ENCODE measurements at places on chromosomes 7 and 10.

- no peak for DNase-seq
Observed at GRCh38 chr7:128271942-128272481, 30.9 kb downstream of the LEP start.

DNA sequence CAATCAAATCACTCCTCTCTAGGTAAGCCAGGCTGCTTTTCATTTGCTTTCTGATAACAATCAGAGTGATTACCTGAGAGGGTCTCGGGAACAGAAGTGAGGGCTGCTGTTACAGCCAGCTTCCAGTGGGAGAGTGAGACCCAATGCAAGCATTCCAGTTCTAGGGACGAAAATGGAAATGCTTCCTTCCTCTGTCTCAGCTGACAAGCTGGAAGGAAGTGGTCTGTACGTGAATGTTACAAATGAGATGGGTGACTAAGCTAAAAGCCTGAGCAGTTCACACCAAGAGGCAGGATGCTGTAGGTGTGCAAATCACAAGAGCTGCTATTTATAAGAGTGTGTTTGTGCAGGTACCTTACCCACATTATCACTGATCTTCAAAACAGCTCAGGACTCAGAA lies 772.4 kb downstream of the GRID1 start:
- DNase-seq: no peak

- DNase-seq: no peak
Observed at GRCh38 chr7:150855476-150856302, 3.4 kb downstream of the AOC1 start.

DNA sequence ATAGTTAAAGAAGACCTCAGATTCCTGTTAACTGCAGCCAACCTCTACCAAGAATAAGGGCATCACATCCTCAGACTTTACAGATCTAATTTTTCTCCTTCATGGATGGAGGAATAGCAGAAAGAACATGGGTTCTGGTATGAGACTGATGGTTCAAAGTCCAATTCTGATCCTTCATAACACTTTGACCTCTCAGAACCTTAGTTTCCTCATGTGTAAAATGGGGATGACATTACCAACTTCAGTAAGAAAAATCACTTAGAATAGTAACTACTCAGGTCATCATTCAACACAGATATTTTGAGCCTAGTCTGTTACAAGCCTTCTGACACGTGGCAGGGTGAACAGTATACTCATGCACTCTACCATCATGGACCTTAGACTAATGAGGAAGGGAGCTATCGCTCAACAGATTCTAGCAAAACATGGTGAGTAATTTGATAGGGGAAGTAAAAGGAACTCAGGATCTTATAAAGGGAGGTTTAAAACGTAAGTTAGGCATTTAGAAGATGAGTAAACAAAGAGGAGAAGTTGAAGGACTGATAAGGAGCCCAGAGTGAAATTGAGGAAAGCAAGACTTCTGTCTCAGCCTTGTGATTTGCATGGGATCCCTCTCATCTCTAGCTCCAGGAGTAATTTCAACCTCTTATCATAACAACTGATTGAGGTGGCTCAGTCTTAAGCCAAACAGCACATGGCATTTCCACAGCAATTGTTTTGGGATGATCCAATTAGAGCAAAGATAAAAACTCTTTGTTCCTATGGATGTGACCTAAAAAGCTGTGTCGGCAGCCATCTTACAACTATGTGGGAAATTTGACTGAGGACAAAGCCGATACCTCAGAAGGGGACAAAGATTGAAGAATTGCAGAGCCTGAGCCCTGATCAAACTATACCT lies 69.2 kb upstream of the TCF7L2 start:
- DNase-seq: no peak

Data from activated CD4-positive, CD25-positive, alpha-beta regulatory T cell (primary cell).